ENCODE measurements at places on chromosomes 7 and 10. TPM values are rescaled to one million over a fixed set of nuclear protein-coding genes. Genes with fewer than 3 reads are reported as not detected.

The FAM185A gene
- total RNA-seq, result 28.8 TPM

The OR13A1 gene
- not detected for total RNA-seq

GRCh38 chr10:86391986-86392722 is 25.6 kb upstream of the GRID1 start:
- H3K36me3 ChIP-seq, result no peaks in the 10 kb centered on the region
- no peak overlapping the region for H3K4me3 ChIP-seq
- no peak for DNase-seq
- H3K27me3 ChIP-seq, result no peaks in the 10 kb centered on the region

DNA sequence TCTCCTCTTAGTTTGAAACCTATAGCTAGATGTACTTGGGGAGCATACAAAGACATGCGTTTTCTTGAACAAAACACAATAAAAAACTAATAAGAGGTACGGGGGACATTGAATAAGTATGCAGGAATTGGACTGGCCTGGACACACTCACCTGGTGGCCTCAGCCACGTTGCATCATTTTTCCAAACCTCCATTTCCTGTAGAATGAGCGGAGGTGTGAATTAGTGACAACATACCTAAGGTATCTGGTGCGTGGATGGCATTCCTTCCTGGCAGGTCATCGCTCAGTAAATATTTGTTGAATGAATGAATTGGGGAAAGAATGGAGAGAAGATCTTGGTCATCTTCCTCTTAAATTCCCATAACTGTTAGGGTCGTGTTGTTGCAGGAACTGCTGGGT is 103.2 kb upstream of the CTBP2 start:
- no peak for DNase-seq
- no peaks in the 10 kb centered on the region for H3K27me3 ChIP-seq
- H3K36me3 ChIP-seq, result no peaks in the 10 kb centered on the region

- no peak overlapping the region for H3K4me3 ChIP-seq
- H3K4me1 ChIP-seq, result no peaks in the 10 kb centered on the region
- H3K27ac ChIP-seq, result no peak overlapping the region
- DNase-seq, result no peak
Observed at GRCh38 chr7:24501009-24501408, 72.2 kb upstream of the PALS2 start.

DNA sequence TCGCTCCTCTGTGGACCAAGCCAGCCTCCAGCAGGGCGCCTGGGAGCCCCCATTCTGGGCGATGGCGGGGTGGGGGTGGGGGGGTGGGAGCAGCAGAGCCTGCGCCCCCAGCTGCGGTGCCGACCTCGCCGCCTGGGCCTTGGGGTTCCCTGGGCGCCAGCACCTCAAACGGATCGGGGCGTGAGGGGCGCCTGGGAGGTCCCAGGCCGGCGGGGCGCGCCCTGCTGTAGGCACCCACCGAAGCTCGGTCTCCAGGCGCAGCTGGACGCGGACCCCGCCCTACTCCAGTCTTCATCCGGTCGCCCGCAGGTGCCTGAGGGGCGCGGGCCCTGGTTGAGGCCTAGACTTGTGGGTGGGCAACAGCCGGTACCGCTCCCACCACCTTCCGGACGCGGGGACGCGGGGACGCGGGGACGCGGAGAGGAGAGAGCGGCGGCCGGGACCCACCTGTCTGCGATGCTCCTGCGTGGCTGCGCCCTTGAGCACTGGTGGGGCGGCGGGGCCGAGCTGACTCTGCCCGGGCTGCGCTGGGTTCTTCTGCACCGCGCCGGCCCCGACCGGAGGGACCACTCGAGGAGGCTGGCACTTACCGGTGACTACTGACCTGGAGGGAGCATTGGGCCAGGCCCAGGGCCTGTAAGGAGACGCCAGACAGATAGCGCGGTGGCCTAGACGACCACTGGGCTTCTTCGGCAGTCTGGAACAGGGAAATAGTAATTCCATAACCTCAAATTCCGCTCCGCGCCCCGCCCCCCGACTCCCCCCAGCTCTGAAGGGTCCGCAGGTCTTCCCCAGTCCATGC is 5.5 kb upstream of the KCP start:
- DNase-seq, result peak; percentile 42
- no peak overlapping the region for H3K27ac ChIP-seq
- peak overlapping the region; percentile 17 for H3K4me3 ChIP-seq

DNA sequence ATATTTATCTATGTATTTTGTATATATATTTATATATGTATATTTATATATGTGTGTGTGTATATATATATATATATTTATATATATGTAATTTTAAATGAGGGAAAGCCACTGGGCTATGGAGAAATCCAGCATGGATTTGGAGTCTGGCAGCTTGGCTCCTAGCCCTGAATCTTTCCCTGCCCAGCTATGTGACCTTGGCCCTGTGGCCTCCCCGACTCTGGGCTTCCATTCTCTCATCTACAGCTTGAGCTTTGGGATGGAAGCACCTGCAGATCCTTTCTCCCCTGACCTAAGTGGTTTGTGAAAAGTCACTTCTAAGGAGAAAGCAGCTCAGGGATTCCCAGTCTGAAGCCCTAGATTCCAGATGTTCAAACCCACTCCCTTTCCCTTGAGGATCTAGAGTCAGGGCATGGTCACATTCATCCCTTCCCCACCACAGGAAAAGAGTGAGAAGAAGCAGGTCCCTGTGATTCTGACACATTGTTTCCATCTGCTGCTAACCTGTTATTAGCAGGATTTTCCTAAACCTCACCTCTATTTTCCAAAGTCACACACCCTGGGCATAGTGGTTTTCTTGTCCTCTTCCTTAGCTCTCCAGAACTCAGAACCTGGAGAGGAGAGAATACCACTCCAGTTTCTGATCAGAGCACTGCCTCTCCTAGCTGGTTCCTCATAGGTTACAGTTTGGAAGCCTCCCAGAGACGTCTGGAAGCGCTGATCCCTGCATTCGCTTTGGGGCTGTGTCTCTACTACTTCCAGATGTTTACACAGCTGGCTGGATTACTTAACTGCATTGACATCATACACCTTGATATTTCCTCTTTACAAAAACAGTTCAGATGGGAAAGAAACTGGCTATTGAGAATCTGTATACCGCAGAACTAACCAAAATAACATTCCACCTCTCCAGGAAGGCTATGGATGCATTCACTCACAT is 327.5 kb upstream of the ZMIZ1 start:
- H3K36me3 ChIP-seq, result no peaks in the 10 kb centered on the region
- no peak overlapping the region for H3K4me3 ChIP-seq
- no peaks in the 10 kb centered on the region for H3K27me3 ChIP-seq
- no peak for DNase-seq
- no peak overlapping the region for H3K27ac ChIP-seq

- no peak overlapping the region for H3K27ac ChIP-seq
- peaks cover 4% of the 10 kb centered on the region for H3K36me3 ChIP-seq
- no peaks in the 10 kb centered on the region for H3K4me1 ChIP-seq
Observed at GRCh38 chr10:102764470-102765161, 20.9 kb downstream of the WBP1L start.

GRCh38 chr7:13933536-13933935 is 55.9 kb downstream of the ETV1 start:
- no peaks in the 10 kb centered on the region for H3K27me3 ChIP-seq
- no peaks in the 10 kb centered on the region for H3K4me1 ChIP-seq
- H3K27ac ChIP-seq, result no peak overlapping the region
- no peak for DNase-seq
- H3K36me3 ChIP-seq, result no peaks in the 10 kb centered on the region
- no peak overlapping the region for H3K4me3 ChIP-seq

GRCh38 chr7:29494350-29494749 is 69.3 kb upstream of the PRR15 start:
- H3K4me1 ChIP-seq, result no peaks in the 10 kb centered on the region
- H3K27ac ChIP-seq, result no peak overlapping the region
- no peaks in the 10 kb centered on the region for H3K36me3 ChIP-seq
- H3K27me3 ChIP-seq, result no peaks in the 10 kb centered on the region
- no peak overlapping the region for H3K4me3 ChIP-seq
- DNase-seq, result no peak

Data from Peyer's patch (tissue), 4 donors.